ENCODE measurements at places on chromosomes 1 and 21.

DNA sequence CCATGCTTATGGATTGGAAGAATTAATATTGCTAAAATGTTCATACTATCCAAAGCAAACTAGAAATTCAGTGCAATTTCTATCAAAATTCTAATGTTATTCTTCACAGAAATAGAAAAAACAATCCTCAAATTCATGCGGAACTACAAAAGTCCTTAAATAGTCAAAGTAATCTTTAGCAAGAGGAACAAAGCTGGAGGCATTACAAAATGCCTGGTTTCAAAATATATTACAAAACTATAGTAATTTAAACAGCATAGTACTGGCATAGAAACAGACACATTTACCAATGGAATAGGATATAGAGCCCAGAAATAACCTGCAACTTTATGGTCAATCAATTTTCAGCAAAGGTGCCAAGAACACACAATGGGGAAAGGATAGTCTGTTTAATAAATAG, 3.8 kb downstream of the CTSS start:
- DNase-seq = no peak

DNA sequence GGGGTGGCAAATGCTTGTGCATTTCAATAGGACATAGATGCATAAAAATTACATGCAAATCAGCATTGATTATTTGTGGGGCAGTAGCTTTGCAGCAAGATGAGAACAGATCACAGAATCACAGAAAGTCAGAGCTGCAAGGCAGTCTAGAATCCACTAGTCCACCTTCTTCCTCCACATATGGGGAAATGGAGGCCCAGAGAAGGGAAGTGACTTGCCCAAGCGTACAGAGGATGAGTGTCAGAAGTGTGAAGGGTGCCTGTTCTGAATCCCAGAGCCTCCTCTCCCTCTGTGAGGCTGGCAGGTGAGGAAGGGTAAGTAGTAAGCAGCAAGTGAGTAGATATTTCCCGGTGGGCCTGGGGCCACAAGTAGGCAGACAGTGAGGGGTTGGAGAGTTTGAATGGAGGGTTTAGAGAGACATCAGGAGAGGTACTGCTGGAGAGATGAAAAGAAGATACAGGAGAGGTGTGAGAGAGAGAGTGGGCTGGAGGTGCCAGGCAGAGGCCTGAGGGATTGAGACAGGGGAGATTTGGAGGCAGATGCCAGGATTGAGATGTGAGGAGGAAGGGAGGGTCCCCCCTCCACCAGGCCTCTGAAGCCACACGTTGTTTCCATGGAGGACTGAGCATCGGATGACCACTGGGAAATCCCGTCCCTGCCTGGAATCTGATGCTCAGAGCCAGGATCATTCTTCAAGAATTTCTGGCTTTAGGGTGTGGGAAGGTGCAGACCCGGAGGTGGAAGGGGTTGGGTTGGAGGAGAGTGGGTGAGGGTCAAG, 4.8 kb upstream of the MYOG start:
- no peak for DNase-seq

DNA sequence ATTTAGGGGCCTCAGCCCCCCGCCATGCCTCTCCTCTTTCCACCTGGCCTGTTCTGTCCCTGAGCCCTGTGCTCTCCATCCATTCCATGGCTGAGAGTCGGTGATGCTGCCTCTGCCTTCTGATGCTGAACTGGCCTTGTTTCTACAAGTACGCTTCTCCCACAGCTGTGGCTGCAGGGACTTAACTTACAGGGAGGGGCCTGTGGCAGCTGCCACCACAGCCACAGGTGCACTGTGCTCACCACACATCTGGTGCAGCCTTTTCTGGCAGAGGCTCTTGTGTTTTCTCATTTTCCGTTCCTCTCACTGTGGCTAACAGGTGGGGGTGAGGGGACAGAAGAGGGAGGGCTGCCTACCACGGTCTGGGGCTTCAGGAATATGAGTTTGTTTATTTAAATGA, 4.2 kb downstream of the FMO1 start:
- DNase-seq = no peak

DNA sequence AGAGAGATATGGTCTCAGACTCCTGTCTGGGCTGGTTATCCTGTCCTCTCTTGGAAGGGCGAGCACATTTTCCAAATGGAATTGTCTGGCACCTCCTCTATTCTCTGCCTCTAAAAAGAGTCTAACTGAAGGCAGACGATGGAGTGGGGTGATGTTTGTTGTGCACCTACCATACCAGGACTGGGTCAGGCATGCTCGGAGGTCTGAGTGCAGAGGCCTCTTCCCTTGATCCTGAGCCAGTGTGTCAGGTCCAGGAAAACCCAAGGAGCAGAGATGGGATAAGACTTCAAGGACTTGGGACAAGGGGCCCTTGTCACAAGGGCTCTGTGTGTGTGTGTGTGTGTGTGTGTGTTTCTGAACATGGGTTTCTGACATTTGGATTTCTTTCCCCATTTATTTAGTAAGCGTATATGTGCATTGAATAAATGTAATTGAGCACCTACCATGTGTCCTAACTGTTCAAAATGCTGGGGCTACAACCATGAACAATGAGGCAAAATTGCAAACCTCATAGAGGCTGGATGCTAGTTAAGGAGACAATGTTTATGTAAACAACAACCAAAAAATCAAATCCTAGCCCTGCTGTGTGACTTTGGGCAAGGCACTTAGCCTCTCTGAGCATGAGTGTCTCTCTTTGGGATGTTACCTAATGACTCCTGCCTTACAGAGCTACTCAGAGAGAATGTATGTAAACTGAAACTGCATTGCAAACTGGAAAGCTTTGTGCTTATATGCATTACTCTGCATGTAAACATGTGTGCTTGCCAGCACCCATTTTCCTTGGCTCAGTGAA, 276.3 kb downstream of the FOXD2 start:
- no peak for DNase-seq

- peak; percentile 24 for DNase-seq
Measured at GRCh38 chr1:27203946-27204345, 30.5 kb upstream of the WDTC1 start.

- no peak for DNase-seq
Measured at GRCh38 chr1:21384620-21385019, 55.3 kb upstream of the NBPF3 start.

DNA sequence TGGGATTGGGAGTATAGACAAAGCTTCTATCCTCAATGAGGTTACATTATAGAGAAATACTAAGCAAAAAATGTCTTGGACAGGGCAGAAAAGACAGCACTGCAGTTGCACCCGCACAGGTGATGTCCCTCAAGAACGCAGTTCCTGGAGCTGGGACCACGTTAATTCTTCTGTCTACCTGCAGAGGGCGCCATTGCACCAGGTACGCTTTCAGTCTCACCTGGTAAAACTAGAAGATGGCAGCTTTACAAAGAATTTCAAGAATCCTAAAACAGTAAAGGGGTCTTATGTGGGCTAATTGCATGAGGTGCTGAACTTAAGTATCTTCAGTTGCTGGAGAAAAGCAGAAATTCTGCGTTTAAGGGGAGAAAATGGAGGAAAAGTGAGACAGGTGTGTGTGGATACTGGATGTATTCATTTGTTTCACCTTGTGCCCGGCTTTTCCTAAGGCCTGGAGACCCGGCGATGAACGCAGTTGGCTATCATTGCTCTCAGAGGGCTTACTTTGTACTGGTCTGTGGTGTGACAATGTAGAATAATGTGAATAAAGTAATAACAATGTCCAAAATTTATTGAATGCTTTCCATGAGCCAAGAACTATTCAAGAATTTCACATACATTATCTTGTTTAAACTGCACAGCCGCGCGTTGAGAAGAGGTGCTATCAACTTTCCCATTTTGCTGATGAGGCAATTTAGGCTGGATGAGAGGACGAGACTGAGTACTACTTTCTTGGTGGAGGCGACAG, 276.3 kb upstream of the GREM2 start:
- no peak for DNase-seq

DNA sequence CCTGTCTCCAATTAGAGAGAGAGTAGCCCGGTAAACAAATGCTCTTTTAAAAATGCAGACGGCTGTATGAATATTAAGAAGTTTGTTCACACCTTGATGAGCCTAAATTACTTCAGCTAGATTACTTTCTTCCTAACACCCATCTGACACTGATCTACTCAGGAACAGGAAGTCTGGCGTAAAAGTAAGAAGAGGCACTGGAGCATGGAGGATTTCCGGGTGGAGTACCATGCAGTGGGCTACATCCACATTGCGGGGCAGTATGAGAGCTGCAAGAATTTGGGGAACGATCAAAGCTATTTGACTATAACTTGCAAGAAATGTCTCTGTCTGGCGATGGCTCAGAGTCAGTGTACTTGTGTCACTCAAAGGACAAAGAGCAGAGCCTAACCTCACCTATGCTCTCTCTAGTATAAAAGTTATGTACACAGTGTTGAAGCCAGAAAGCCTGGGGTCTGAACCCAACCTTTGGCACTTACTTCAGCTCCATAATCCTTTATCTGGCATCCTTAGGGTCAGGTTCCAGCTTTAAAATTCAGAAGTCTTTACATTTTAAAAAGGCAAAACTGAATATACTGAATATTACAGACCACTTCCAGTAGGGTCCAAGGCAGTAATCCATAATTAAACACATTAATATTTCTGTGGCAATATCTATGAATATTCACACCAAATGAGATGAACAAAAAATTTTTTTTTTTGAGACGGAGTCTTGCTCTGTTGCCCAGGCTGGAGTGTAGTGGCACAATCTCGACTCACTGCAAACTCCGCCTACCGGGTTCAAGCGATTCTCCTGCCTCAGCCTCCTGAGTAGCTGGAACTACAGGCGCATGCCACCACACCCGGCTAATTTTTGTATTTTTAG, 7.9 kb upstream of the GNPAT start:
- no peak for DNase-seq

DNA sequence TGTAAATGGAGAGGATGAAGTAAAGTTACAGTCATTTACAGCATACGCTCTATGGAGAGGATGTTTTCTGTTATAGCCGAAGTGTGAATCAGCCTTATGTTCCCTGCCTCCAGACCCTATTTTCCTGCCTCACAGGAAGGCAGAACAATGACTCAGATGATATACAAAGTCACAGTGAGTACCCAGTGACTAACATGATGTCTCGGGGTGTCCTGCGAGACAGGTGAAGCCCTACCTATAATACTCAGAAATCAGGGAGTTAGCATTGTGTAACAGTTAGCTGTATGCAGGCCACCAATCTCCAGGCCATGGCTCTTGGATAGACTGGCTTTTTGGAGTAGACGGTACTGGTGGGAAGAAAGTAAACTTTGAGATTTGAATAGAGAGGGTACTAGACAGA, 55.6 kb upstream of the FBXO28 start:
- DNase-seq = peak; percentile 58

DNA sequence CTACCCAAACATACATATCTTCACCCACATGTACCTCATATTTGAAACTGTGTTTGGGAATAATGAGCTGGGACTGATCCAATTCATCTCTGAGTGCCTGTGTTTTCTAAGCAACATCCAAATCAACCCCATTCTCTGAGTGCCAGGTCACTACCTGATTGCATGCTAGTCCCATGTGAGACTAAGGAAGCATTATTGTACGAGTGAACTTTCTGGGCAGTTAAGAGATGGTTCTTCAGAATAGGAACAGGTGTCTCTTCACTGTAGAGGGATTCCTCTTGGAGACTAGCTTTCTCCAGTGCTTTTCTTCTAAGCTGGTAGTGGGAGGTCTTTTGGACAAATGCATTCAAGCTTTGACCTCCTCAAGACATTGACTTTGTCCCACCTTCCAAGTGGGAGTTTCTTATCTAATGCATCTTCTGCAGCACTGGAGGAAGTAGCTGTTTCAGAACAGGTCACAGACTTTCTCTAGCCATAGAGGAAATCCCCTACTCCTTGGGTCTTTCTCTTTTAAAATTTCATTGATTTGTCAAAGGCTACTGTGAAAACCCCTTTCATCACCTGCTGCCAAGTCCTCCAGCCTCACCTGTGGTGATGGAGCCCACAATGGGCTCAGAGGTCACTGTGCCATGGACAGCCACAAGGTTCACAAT, 172.0 kb upstream of the KIAA0040 start:
- no peak for DNase-seq

- DNase-seq = no peak
Measured at GRCh38 chr1:92851729-92852128, 19.9 kb downstream of the RPL5 start.

DNA sequence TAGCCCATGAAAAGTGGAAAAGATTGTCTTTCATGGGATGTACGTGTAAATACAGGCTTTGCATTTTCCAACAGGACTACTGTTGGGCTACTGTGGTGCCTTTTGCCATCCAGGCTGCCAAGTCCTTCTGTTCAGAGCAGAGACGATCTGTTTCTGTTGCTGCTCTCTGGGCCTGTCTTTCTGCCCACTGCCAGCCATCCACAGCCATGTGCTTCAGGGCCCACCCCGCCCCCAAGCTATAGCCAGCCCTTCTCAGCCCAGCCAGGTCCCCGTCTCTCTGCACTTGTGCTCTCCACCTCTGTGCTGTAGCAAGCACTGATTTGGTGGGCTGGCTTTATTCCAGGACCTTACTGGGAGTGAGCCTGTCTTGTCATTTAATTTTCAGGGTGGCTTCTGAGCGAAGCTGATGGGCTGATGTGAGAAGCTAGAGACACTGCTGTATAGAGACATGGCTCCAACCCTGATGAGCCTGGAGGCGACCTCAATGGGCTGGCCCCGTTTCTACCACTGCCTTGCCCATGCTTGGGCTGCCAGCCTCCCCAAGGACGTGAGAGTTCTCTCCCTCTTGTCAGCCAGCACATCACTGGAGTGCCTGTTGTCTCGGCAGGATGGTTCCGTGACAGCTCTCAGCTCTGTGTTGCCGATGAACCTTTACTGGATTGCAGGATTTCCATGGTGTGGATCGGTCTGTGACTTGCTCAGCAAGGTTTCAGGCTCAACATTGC, 137.8 kb downstream of the PEX14 start:
- no peak for DNase-seq

- DNase-seq = peak; percentile 70
Measured at GRCh38 chr21:36471254-36471723, 8.6 kb downstream of the CLDN14 start.

DNA sequence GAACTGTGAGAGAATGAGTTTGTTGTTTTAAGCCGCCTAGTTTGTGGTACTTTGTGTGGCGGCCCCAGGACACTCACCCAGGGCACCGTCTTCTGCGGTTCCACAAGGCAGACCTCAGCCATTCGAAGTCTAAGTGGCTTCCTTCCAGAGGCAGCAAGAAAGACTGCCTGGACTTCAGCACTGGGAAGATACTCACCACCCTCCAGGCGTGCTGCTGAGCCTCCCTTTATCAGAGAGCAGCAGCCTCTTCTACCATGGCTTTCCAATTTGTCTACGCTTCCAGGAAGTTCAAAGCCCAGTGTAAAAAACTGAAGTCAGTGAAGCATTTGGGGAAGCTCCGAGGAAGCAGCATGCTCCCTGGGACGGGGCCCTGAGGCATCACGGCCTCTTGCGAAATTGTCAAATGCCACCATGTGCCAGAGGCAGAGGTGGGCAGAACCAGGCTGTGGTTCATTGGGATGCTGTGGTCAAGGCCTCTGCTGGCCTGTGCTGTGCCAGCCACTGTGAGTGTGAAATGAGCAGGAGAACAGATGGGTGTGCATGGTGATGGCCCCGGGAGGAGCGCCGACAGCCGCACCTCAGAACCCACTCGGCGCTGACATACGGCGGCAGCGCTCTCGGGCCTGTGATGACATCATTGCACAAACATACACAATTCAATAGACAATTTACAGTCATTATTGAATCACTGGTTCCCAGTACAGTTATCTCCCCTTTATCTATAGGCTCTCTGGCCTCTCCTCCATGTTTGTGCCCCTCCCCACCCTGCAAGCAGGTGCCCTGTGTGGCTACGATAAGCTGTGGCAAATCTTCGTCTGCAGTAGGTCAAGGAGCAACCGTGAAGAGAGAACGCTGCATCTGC, 110.4 kb downstream of the PDE9A start:
- no peak for DNase-seq

GRCh38 chr1:236307435-236307834, 25.7 kb upstream of the ERO1B start:
- no peak for DNase-seq
